Stimulated activated naive CD4-positive, alpha-beta T cell (primary cell): ENCODE measurements at places on chromosomes 11 and 22.
A peak's percentile ranks its signal among the peaks of the same experiment; 100 is the strongest.

- DNase-seq: peak; percentile 27
Measured at GRCh38 chr22:28810821-28811491, 10.6 kb upstream of the XBP1 start.

- no peak for DNase-seq
Measured at GRCh38 chr11:110053848-110054414, 39.3 kb upstream of the ZC3H12C start.

DNA sequence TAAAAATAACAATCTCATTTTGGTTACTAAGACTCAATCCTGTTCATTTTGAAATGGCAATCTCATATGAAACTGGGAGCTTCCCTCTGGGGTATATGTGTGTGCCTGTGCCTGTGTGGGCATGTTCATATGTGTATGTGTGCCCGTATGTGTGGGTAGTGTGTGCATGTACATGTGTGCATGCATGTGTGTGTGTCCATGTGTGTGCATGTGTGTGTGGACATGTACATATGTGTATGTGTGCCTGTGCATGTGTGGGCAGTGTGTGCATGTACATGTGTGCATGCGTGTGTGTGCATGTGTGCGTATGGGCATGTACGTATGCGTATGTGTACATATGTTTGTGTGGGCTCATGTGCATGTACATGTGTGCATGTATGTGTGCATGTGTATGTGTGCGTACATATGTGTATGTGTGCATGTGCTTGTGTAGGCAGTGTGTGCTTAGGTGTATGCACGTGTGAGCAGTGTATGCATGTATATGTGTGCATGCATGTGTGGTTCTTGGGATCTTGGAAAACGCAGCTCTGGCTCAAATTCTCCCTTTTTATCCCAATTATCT lies 24.5 kb upstream of the CACNG2 start:
- DNase-seq: no peak

DNA sequence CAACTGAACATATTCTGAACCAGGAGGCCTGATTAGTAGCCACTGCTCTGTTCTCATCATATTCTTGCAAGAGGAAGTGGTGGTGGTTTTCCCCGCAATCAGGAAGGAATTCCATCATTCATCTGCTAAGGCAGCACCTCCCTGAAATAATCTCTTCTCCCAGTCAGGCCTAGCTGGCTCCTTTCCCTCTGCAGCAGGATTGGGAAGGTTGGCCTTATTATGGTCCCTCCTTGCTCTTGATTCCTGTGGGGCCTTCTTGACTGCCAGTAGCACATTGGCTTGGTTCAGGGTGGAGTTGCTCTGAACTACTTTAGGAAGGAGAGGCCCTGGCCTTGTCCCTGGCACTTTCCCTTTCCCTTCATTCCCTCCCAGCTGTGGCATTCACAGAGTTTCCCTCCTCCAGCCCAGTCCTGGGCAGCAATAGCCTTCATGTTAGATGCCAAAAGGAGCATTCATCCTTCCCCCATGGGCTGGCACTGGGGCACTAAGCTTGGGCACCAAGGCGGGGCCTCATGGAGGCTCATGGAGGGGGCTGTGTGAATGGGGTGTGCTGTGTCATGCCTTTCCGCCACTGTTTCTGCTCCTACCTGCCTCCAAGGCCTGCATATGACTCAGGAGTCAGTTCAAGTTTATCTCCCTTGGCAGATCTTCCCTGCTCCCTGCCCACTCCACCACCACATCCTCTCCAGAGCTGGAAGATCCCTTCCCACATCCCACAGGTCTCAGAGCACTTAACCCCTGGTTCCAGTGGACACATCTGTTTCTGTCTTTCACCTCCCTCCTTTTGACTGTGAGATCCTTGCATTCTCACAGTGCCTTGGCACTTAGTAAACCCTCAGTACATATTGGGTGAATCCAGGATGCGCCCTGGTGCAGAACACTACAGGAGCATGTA lies 27.6 kb upstream of the CD44 start:
- DNase-seq: no peak

- no peak for DNase-seq
Measured at GRCh38 chr11:45355706-45356041, 69.5 kb upstream of the SYT13 start.

- DNase-seq: peak; percentile 50
Measured at GRCh38 chr22:50548921-50549790, 3.5 kb downstream of the KLHDC7B start.
